NCI-H2081 (cell line): ENCODE measurements at places on chromosomes 7 and 10.

- no peak for DNase-seq
These were observed 65.8 kb downstream of the MINDY4 start for GRCh38 chr7:30836991-30837390.

DNA sequence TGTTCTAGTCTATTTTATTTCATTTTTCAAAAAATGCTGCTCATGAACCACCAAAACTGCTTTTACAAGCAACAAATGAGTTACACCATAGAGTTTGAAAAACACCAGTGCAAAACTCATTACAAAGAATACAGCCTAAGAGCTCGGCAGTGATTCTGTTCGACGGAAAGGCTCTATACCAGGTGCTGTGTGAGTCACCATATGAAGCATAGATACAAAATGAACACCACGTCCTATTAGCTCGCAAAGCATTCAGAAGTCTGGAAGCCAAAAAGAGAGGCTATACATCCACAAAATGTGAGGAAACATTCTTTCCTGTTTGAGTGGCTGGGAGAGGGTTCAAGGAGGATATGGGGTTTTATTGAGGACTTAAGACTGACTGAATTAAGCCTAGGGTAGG, 136.1 kb downstream of the ATE1 start:
- no peak for DNase-seq

- DNase-seq: no peak
These were observed 731.4 kb downstream of the KCNMA1 start for GRCh38 chr10:76906256-76906655.

- DNase-seq: no peak
These were observed 43.2 kb downstream of the CFAP46 start for GRCh38 chr10:132899054-132899750.

- no peak for DNase-seq
These were observed 22.3 kb downstream of the SMURF1 start for GRCh38 chr7:99121496-99122021.

DNA sequence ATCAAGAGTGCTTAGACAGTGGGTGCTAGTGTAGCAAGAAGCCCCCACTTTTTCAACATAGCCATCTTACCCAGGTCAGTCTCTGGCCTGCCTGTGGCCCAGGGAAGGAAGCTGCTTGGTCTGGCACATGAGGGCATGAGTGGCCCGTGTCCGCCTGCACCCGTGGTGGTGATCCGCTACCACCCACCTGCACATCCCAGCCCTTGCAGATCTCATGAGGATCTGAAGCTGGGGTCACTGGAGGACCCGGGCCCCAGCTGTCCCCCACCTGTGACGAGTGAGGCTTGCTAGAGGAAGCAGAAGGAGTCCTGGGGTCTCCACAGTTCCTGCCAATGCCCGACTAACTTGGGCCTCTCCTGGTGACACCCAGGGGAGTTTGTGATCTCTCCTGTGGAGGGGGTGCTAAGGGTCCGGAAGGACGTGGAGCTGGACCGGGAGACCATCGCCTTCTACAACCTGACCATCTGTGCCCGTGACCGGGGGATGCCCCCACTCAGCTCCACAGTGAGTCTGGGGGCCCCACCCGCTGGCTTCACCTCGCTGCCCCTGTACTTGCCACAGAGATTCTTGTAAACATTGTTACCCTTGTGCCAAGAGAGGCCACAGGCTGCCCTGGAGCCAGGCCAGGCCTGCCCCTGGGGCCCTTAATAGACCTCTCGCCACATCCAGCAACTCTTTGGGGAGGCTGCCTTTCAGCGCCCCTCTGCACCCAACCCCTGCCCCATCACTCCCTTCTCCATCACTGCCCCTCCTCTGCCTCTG, 10.8 kb upstream of the VSIR start:
- DNase-seq: no peak

DNA sequence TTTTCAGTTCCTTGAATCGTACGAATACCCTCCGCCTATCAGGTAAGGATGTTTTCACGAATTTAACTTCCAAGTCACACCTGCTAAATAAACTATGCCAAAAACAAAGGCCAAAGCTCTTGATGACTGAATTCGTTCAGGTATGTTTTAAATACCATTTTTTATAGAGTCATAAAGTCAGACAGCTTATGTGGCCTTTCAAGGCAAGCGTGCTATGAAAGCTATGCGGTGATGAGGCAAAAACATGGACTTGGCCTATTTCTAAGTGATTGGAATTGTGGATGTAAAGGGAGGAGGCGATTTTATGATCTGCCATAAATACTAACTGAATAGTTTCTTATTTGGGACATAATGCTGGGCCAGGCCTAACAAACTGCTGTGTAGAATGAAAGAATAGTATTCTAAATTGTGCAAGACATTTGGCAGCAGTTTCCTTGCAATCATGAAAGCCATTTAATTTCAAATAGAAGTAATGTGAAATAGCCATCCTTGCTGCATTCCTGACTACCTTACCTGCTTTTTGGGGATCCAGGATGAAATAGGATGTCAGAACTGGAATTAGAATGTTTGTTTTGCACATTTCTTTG, 14.0 kb downstream of the SLC39A12 start:
- DNase-seq: no peak

- no peak for DNase-seq
These were observed 15.4 kb downstream of the PRF1 start for GRCh38 chr10:70587045-70587658.

- DNase-seq: no peak
These were observed 42.0 kb downstream of the CCDC6 start for GRCh38 chr10:59864141-59864962.

DNA sequence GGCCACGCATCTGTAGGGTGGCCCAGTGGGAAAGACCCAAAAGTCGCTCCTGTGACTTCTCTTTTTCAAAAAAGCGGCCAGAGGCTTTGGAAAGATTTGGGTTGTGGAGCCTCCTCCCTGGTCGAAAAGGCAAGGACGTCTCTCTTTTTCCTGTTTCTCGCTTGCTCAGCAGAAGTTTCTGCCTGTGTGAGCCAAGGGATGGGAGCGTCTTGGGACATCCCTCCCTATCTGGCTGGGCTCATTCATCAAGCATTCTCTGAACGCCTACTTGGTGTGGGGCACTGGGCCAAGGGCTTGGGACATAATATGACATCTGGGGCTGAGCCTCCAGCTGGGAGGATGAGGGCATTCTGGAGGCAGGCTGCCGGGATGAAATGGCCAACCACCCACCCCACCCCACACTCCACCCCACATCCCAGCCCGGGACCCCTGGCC, 120.9 kb downstream of the C10orf105 start:
- no peak for DNase-seq

DNA sequence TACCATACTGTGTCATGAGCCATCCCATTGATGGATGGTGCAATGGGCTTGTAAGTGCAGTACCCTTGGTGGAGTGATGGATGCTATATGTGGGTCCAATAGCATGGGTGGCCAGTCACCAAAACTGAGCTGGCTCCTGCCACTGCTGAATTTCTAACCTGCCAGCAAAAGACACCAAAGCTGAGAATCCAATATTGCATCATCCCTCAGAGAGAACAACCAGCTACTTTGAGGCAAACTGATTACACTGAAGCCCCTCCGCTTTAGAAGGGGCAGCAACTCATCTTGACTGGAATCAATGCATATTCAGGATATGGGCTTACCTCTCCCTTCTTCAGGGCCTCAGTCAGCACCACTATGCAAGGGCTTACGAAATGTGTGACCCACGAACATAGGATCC, 211.6 kb downstream of the DGKI start:
- DNase-seq: no peak

DNA sequence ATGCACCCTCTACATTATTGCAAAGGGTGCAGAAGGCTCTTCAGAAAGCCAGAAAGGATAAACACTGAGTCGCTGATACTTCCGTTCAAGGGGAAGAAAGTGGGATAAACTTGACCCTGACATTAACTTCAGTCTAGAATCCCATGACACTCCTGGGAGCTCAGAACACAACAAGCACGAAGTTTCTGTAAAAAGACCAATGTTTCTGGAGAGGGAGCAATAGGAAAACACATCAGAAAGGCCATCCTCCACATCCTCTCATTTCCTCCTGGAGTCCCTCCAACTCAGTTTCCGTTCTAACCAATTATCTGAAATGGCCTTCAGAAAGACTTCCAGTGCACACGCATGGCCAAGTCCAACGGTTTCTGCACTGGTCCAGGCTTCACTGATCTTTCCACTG, 113.5 kb downstream of the SORBS1 start:
- DNase-seq: no peak

- no peak for DNase-seq
These were observed 128.7 kb downstream of the SAMD9 start for GRCh38 chr7:92988941-92989545.

DNA sequence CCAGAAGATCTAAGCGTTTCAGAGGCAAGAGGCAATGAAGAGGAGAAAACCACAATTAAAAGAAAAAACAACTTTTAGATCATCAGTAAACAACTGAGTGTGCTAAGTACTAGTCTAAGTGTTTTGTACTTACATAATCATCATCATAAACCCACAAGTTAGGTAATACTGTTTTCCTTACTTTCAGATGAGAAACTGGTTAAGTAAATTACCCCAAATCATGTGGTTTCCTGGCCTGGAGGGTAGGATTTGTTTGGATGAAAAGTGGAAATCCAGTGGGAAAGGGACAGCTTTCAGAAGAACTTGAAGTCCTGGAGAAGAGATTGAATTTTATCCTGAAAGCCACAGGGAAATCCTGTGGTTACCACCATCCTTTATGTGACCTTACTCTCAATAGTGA, 463.3 kb downstream of the LRMDA start:
- DNase-seq: no peak

DNA sequence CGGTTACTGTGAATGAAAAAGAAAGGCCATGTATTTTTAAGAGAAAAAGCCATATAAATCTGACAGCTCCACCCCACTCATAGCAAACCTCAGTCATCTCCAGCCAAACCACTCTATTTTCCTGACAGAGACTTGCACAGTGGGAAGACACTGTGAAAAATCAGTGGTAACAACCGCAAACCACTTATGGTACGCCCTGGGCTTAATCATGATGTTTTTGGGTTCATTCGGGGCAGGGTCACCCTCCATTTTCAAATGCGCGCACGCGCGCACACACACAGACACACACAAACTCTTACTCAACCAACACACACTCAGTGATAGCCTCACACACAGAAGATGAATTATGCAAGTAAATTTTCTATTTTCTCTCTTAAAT, 82.1 kb upstream of the HPS1 start:
- DNase-seq: no peak

DNA sequence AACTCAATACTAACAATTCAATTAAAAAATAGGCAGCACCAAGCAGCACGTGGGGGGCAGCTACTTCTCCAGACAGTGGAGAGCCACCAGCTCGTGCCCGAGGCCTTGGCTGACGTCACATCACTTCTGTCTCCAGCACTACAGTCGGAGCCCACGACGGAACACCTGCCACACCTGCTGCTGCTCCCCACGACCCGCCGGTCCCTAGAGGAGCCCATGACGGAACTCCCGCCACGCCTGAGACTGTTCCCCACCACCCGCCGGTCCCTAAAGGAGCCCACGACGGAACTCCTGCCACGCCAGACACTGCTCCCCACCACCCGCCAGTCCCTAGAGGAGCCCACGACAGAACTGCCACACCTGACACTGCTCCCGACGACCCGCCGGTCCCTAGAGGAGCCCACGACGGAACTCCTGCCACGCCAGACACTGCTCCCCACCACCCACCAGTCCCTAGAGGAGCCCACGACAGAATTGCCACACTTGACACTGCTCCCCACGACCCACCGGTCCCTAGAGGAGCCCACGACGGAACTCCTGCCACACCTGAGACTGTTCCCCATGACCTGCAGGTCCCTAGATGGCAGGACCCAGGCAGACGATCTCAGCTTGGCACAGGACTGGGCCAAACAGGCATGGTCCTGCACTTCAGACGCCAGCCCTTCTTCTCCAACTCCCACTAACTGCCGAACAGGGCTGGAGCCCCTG, 258.0 kb downstream of the ELFN1 start:
- DNase-seq: no peak

GRCh38 chr7:155644971-155645509, 579 bp downstream of the RBM33 start:
- peak; percentile 21 for DNase-seq

DNA sequence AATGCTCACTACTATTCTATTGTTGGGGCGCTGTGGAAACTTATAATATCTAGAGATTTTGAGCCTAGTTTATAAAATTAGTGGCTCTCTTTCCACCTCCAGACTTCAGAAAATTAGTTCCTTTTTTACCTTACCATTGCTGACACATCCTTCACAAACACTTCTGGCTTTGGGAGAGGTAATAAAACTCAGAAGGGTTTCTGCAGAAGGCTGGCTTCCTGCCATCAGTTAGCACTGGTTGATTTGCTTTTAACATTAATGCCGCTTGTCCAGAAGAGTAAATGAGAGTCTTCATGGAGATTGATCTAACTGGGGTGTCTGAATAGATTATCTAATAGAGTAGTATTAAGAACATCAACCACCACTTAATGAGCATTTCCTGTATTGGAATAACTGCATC, 20.3 kb downstream of the ACSM6 start:
- DNase-seq: no peak

GRCh38 chr10:46197050-46197449, 89.7 kb upstream of the ANTXRL start:
- DNase-seq: no peak

GRCh38 chr10:45566415-45566814, 106.2 kb downstream of the ZFAND4 start:
- no peak for DNase-seq

GRCh38 chr7:107319724-107320228, 150.1 kb upstream of the GPR22 start:
- no peak for DNase-seq

DNA sequence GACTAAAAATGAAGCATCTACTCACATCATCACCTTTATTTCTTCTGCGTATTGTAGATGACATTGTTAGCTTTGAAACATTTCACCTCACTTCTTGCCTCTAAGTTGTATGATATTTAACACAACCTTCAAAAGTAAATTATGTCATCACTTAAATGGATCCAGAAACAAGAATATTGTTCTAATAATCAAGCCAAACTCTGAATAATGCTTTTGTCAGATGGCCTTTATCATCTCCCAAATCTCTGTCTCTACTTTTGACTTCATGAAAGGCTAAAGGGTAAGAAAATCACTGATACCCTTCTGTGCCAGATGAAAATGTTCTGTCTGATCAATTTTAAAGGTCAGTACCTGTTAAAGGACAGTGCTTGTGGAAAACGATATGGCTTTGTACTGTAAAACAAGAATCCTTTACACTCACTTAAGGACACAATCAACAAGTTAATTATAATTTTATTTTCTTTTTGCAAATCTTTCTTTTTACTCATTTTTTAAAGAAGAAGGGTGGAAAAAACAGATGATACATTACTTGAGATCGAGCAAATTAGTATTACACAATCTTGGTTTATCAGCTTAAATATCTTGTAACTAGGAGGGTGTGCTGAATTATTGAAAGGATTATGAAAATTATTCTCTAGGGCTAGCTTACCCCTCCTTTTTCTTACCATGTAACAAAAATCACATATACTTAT, 309.4 kb upstream of the IGFBP3 start:
- DNase-seq: no peak

DNA sequence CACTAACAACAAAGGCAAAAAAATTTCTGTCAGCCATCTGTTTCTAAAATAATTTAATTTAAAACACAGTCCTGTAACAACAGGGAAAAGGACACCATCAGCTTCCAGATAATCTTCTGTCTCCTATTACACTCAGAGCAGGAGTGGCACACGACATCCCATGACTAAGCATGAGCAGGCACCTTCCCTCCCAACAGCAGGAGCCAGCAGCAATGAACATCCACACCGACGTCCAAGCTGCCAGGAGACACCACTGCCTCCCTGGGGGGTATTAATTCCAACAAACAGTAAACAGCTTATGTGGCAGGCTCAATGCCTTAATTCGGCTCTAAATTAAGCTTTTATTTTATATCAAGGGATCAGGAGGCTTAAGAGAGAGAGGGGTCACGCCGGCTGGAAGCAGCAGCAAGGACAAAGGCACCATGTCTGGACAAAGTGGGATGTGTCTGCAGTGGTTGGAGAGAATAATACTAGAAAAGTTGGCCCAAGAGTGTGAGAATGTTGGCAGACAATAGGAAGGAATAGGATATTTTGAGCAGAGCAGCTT, 45.7 kb downstream of the KIAA1549 start:
- DNase-seq: no peak
